Globus pallidus (tissue), 1 donor: ENCODE measurements at places on chromosomes 11 and 22.
A peak's percentile ranks its signal among the peaks of the same experiment; 100 is the strongest.

GRCh38 chr11:78414321-78415051, 3.1 kb downstream of the GAB2 start:
- peak; percentile 30 for DNase-seq

DNA sequence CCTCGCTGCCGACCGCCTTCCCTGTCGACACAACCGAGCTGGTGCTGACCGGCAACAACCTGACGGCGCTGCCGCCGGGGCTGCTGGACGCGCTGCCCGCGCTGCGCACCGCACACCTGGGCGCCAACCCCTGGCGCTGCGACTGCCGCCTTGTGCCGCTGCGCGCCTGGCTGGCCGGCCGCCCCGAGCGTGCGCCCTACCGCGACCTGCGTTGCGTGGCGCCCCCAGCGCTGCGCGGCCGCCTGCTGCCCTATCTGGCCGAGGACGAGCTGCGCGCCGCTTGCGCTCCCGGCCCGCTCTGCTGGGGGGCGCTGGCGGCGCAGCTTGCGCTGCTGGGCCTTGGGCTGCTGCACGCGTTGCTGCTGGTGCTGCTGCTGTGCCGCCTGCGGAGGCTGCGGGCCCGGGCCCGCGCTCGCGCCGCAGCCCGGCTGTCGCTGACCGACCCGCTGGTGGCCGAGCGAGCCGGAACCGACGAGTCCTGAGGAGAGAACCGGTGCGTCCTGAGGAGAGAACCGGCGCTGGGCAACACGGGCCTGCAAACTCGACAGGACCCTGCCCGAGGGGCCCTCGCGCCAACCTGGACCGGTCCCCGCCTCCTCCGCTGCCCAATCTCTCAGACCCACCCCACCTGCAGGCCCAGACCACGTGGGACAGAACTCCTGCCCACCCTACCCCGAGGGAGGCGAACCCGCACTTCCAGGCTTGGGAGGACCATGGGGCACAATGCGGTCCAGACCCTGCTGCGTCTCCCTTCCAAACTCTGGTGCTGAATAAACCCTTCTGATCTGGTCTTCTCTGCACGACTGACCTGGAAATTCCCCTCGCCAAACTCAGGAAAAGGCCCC, 866 bp downstream of the GP1BB start:
- no peak for DNase-seq

DNA sequence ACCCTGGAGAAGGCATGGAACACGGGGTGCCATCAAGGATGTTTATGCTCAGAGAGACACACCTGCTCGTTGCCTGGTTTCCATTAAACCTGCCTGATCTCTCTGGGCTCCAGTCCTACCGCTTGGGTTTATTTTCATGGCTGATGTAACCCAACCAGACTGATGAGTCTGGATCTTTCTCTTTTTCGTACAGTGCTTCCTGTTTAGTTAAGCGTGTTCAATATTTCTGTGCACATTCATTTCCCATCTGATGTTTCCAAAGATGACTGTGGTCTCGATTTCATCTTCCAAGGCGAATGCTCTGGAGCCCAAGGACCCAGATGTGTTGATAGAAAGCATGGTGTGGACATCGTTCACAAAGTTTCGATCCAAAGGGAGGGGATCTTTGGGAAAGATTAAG, 84.3 kb downstream of the SNX19 start:
- no peak for DNase-seq

GRCh38 chr22:45949891-45950290, 27.1 kb downstream of the WNT7B start:
- no peak for DNase-seq

DNA sequence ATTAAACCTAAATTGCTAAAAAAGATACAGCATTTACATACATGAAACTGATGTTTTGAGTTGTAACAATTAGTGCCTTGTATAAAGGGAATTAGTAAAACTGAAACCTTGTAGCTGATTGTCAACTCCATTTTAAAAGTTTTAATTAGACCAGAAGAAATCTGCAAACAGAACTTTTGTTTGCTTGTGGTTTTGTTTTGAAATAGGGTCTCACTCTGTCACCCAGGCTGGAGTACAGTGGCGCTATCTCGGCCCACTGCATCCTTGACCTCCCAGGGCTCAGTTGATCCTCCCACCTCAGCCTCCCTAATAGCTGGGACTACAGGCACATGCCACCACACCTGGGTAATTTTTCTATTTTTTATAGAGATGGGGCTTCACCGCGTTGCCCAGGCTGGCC, 86.5 kb upstream of the SLC6A5 start:
- DNase-seq = no peak

DNA sequence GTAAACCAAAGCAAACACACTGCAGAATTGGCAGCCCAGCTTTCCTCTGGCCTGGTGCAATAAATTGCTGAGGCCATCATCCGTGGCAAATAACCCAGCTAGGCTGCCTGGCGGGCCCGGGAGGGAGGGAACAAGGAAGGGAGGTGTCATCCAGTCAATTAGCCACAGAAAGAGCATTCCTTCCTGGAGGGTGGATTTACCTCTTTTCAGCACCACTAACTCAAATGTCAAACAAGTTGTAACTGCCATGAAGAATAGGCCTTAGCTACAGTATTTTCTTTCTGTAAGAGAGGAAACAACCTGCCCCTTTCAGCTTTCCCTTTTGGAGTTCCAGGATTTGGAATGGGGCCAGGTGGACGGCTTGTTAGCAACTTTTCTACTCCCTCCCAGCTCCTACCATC, 163.8 kb upstream of the BDNF start:
- DNase-seq = no peak

DNA sequence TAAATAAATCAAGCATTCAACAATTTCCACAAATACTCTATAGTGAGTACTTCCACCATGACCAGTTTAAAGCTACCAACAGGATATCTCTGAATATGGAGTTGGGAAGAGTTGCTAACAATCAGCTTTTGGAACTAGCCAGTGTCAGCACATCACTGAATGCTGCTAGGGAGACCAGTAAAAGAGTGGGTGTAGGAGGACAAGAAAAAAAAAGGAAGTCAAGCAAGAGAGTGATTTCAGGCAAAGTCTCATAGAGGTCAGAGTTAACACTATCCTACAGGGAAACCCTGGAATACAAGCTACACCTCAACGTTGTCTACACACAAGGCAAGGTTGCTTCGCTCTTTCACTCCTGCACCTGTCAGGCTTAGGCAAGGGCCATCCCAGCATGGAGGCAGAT, 24.2 kb downstream of the EIF3F start:
- no peak for DNase-seq

GRCh38 chr11:80603472-80603871, 1162.6 kb upstream of the TENM4 start:
- DNase-seq = no peak

- no peak for DNase-seq
These were observed 453 bp upstream of the MAFF start for GRCh38 chr22:38201371-38201710.

DNA sequence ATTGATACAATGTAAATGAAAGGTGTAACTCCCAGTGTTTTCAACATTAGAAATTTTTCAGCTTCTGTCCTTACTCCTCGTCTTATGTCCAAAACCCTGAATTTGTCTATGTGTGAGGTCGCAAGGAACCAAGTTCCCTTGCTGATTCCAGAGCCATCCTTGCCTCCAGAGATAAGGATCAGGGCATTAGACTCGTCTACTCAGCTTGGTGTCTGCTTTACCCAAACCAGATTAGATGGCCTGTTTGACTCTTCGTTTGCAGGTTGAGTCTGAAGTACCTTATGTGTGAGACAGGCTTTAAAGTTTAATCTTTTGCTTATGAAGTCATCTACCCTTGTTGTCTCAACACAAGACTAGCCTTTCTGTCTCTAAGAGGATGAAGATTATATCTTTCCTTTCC, 55.6 kb downstream of the SPECC1L start:
- DNase-seq = no peak

- DNase-seq = no peak
These were observed 97.1 kb downstream of the CD44 start for GRCh38 chr11:35235936-35236666.

GRCh38 chr11:134730101-134730500, 318.1 kb upstream of the B3GAT1 start:
- DNase-seq = no peak

GRCh38 chr11:8071616-8072581, 9.1 kb upstream of the TUB start:
- DNase-seq = no peak

- DNase-seq = no peak
These were observed 41.4 kb downstream of the SCUBE2 start for GRCh38 chr11:9049959-9050358.

GRCh38 chr11:27313157-27313821, 49.7 kb downstream of the CCDC34 start:
- DNase-seq = no peak

- DNase-seq = no peak
These were observed 90.8 kb upstream of the APOA1 start for GRCh38 chr11:116928102-116928777.

GRCh38 chr11:359181-359714, 10.1 kb upstream of the B4GALNT4 start:
- no peak for DNase-seq

DNA sequence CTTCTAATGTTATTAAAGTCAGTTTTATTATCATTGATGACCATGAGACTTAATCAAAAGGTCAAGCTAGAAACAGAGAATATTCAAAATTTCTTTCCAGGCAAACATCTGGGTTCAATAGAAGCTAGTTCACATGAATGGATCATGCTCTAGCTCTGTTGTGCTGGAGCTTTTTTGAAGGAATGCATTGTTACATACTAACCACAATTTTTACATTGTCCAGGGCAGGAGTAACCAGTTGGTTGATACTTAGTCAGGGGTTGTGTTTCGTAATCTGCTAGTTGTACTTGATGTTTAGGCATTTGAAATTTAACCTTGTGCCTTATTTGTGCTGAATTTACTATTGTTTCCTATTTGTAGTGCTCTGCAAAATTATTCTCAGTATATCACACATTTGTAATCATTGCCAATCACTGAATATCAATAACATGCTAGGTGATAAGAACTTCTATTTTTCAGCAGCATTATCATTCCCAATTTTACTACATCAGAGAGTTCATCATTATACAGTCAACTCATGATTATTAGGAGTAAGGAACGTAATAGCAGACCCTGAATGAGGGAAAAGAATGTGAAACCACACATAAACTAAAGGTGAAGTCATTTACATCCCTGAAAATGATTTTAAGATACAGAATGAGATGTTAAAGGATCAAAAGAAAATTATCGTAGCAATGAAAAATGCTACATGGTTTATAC, 23.2 kb downstream of the NF2 start:
- DNase-seq = no peak

DNA sequence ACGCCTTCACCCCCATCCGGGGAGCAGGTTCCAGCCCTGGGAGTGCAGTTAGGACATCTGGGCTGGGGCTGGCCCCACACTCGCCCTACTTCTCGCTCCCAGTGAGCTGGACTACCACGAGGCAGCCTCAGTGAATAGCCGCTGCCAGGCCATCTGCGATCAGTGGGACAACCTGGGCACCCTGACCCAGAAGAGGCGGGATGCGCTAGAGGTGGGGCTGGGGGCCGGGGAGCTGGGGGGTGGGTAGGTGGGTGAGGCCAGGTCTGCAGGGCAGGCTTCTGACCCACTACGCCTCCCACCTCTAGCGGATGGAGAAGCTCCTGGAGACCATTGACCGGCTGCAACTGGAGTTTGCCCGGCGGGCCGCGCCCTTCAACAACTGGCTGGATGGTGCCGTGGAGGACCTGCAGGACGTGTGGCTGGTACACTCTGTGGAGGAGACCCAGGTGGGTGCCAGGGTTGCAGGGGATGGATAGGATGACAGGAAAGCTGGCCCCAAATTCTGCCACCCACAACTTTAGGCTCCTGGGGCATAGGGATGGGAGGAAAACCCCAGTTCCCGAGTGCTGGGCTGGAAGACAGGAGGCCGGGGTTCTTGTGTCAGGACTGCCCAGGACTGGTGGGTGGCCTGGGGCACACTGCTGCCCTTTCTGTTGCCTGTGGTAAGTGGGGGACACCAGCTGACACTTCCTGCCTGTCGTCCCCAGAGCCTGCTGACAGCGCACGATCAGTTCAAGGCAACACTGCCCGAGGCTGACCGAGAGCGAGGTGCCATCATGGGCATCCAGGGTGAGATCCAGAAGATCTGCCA, 8.3 kb downstream of the CTSF start:
- DNase-seq = no peak

- no peak for DNase-seq
These were observed at the start of gene POU2AF1 for GRCh38 chr11:111378861-111379601. Gene POU2AF1 (minus strand): TSS chr11:111379275. CDS start chr11:111379177, 98 bp downstream.

GRCh38 chr11:86740628-86741483, 59.5 kb upstream of the PRSS23 start:
- DNase-seq = peak; percentile 16

GRCh38 chr11:29187215-29187614, 829.6 kb downstream of the KCNA4 start:
- DNase-seq = no peak

GRCh38 chr22:37500745-37501609, 14.8 kb upstream of the MFNG start:
- DNase-seq = no peak

- peak; percentile 88 for DNase-seq
These were observed 98.8 kb downstream of the PKNOX2 start for GRCh38 chr11:125263268-125263790.

DNA sequence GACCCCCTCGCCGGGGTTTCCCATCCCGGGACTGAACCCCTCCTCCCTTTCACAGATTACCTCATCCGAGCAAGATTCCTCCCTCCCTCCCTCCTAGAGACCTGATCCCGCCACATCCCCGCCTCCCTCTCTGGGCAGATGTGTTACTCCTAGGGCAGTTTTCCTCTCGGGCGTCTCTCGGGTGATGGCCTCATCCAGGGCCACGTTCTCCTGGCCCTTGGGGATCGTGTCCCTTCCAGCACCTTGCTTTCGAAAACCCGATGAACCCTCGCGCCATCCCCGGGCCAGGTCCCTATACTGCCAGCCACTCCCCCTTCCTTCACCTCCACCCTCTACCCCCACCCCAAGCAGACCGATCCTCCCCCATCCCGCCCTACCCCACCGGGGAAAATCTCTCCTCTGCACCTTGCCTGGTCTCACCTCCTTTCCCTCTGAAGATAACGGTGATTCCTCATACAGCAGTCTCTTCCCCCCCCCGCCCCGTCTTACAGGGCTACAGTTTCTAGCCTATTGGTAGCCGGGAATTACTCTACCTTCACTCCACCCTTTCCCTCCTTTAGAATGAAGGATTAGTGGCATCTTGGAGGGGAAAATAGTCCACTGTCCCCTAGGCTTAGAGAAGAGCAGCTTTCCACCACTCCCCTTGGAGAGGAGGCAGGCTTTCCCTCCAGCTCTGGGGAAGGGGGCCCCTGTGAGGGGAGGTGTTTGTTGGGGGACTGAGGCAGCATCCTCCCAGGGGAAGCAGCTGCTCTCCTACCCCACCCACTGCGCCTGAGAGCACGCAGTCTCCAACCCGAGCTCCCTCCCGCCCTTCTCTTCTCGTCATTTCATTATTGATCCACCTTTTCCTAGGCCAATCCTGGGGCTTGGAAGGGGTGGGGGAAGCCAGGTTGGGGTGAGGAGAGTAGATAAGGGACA, 1.2 kb downstream of the KMT2A start:
- DNase-seq = peak; percentile 25
